ENCODE measurements at places on chromosomes 4 and X. TPM values are rescaled to one million over a fixed set of nuclear protein-coding genes. Genes with fewer than 3 reads are reported as not detected.

PRSS12 gene
- total RNA-seq = not detected

HS6ST2 gene
- total RNA-seq = 1.2 TPM

SMIM31 gene
- not detected for total RNA-seq

DNA sequence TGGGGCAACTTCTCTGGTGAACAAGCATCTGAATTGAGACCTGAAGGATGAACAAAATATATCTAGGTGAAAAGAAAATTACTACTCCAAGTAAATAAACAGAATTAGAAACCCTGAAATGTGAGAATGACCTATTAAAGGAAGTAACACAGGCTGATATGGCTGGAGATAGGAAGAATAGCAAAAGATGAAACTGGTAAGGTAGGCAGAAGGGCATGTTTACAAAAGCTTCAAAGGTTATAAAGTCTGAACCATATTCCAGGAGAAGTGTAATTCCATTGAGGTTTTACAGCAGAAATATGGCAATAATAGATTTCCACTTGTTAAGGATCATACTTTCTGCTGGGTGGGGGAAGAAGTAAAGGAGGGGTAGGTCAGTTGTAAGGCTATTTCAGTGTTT lies 452.0 kb downstream of the GBA3 start:
- no peaks in the 10 kb centered on the region for H3K27me3 ChIP-seq
- no peak for DNase-seq
- no peaks in the 10 kb centered on the region for H3K4me1 ChIP-seq
- H3K36me3 ChIP-seq = no peaks in the 10 kb centered on the region
- no peak overlapping the region for H3K4me3 ChIP-seq

DNA sequence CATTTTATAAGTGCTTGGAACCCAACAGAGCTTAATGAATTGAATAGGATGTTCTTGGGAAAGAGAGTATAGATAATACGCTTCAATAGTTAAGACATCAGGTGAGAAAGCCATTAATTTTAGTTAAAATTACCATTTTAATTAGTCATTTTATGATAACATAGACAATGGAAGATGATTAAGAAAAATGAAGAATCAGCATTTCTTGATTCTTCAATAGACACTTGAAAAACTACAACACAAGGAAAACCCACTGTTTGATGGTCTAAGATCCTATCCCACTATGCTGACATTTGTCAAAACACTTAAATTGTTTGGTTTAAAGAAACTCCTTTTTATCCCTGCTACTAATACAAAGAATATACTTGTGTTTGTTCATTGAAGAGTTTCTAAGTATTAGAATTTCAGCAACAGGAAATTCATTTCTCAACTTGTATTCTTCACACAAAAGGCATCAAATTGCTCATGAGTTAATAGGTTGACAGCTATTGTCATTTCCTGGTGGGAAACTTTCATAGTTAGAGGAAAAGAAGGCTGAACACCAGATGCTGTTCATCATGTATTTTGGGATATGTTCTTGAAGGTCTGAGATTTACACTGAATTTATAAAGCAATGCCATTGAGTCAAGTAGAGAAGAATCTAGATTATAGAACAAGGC lies 9.6 kb upstream of the CXCL2 start:
- H3K27me3 ChIP-seq = peaks cover 2% of the 10 kb centered on the region
- no peak for DNase-seq

GRCh38 chr4:124278477-124278876 lies 434.1 kb downstream of the ANKRD50 start:
- no peaks in the 10 kb centered on the region for H3K27me3 ChIP-seq
- H3K4me1 ChIP-seq = no peaks in the 10 kb centered on the region
- no peak overlapping the region for H3K4me3 ChIP-seq
- H3K36me3 ChIP-seq = no peaks in the 10 kb centered on the region

DNA sequence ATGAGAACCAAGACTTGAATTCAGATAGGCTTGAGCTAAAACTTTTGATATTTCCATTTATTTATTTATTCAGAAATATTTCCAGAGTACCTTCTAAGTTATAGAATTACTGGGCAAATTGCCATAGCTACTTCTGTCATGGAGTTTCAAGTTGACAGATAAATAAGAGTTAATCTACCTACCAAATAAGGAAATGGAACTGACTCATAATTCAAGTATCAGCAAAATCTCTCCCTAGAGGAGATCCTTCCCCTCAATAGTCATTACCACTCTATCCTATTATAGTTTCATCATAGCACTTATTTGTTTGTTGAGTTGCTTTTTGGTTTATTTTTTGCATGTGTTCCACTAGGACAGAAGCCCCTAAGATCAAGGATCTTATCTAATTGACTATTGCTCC lies 48.8 kb upstream of the CCSER1 start:
- H3K4me3 ChIP-seq = no peak overlapping the region
- no peak for DNase-seq
- H3K27me3 ChIP-seq = peaks cover 3% of the 10 kb centered on the region

- H3K36me3 ChIP-seq = peaks cover 39% of the 10 kb centered on the region
- peaks cover 18% of the 10 kb centered on the region for H3K4me1 ChIP-seq
- H3K4me3 ChIP-seq = no peak overlapping the region
- DNase-seq = no peak
- H3K27ac ChIP-seq = no peak overlapping the region
These were observed 47.9 kb downstream of the ATP8A1 start for GRCh38 chr4:42609051-42609450.

DNA sequence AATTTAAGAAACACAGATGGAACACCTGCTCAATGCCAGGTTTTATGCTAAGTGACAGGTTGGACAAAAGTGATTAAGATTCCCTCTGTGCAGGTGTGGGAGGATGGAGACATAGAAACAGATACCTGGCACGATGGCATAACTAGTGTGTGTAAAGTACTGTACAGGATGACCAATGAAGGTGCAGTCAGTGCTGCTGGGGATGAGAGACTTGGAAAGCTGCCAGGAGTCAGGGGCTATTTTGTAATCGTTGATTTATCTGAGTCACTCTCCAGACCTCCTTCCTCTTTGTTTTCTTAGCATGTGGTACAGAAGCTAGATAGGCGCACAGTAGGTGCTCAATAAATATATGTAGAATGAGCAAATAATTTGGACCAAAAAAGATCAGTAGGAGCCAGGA lies 58.2 kb downstream of the CWH43 start:
- no peak overlapping the region for H3K4me3 ChIP-seq
- DNase-seq = no peak
- H3K27me3 ChIP-seq = no peaks in the 10 kb centered on the region

DNA sequence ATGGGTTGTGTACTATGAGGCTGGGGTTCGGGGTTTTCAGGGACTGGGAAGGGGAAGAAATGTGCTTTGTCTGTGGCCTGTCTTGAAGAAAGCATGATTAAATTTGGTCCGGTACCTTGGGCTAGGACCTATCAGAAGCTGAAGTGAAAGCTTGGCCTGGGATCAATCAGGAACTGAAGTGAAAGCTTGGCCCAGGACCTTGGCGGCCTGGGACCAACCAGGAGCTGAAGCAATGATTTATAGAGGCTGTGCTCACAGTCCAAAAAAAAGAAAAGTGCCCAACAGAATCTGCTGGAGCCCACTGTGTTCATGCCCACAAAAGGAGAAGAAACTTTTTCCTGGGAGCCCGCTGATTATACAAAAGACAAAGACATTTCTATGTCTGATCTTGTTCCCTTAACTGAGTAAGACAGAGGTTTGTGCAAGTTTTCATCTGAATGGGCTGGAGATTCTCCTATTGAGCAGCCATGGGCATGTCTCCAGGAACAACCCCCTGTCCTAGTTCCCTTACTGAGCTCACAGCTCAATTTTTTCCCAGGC lies 1427.9 kb downstream of the FAM133A start:
- no peaks in the 10 kb centered on the region for H3K27me3 ChIP-seq
- no peak for DNase-seq
- no peaks in the 10 kb centered on the region for H3K4me1 ChIP-seq
- no peaks in the 10 kb centered on the region for H3K36me3 ChIP-seq
- H3K4me3 ChIP-seq = no peak overlapping the region

GRCh38 chr4:120472447-120473131 lies 405.9 kb upstream of the MAD2L1 start:
- H3K36me3 ChIP-seq = no peaks in the 10 kb centered on the region
- H3K27ac ChIP-seq = no peak overlapping the region
- no peak overlapping the region for H3K4me3 ChIP-seq

DNA sequence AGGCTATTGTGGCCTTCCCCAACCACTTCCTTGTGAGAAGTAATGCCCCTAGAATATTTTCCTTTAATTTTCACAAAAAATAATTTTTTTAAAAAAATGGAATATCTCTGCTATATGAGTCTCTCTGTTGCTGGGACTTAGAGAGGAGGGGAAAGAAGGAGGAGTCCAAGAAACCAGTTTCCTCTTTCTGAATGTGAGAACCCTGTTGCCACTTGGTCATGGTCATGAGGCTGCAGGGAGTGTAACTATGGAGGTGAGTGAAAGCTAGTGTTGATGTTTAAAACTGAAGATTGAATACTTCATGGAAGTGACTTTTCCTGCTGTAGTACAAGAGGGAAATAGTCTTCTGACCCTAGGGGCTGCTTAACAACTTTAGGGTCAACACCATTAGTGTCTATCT lies 20.4 kb downstream of the KIAA1210 start:
- H3K27me3 ChIP-seq = peaks cover 4% of the 10 kb centered on the region
- H3K27ac ChIP-seq = no peak overlapping the region
- no peak overlapping the region for H3K4me3 ChIP-seq
- H3K36me3 ChIP-seq = no peaks in the 10 kb centered on the region
- no peak for DNase-seq
- H3K4me1 ChIP-seq = no peaks in the 10 kb centered on the region

GRCh38 chrX:119475389-119476101 lies 7.3 kb downstream of the SLC25A5 start:
- DNase-seq = no peak
- H3K36me3 ChIP-seq = peaks cover 7% of the 10 kb centered on the region
- H3K27ac ChIP-seq = no peak overlapping the region
- no peak overlapping the region for H3K4me3 ChIP-seq
- H3K27me3 ChIP-seq = peaks cover 5% of the 10 kb centered on the region

GRCh38 chr4:108502356-108502755 lies 118.0 kb upstream of the RPL34 start:
- H3K27ac ChIP-seq = no peak overlapping the region
- H3K4me1 ChIP-seq = peaks cover 6% of the 10 kb centered on the region
- no peak overlapping the region for H3K4me3 ChIP-seq
- peaks cover 7% of the 10 kb centered on the region for H3K36me3 ChIP-seq
- no peak for DNase-seq

- no peaks in the 10 kb centered on the region for H3K4me1 ChIP-seq
- H3K36me3 ChIP-seq = no peaks in the 10 kb centered on the region
- no peak overlapping the region for H3K4me3 ChIP-seq
- no peaks in the 10 kb centered on the region for H3K27me3 ChIP-seq
- H3K27ac ChIP-seq = no peak overlapping the region
- no peak for DNase-seq
These were observed 745.6 kb upstream of the FAM241A start for GRCh38 chr4:111399623-111400022.

DNA sequence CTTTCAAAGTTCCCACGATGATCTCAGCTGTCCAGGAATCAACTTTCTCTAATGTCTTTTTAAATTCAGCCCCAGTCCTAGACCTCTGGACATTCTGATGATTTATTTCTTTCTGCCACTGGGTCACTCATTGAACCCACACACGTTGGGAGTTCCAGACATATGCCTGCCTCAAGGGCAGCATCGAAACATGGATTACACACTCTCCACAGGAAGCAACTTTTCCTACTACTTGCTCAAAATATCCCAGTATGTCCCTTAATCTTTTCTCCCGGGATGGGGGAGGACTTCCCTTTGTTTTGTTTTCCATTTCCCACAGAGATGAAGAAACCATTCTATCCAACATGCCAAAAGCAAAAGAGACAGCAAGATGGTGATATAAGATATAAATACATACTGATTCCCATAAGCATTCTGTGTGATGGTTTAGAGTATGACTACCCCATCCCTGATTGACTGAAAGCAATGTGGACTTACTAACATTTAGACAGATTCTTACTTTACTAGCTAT lies 79.8 kb upstream of the PPARGC1A start:
- H3K4me1 ChIP-seq = no peaks in the 10 kb centered on the region
- no peak overlapping the region for H3K27ac ChIP-seq
- no peak overlapping the region for H3K4me3 ChIP-seq
- no peak for DNase-seq

DNA sequence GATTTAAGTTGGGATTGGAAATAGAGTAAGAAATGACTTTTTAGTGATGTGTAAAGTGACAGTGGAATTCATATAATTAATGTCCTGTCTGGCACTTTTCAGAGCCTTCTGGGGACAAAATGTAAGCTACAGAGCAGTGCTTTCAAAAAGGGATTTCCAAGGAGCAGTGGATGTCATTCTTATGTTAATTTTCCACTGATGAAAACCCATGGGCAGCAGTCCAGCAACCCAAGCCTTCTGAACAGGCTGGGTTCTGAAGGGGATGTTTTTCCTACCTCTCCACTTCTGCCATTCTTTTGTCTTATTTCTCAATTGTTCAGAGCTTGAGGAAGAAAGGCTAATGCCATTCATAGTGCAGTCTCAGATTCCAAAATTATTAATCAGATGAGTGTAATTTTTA lies 717.6 kb upstream of the HS3ST1 start:
- no peaks in the 10 kb centered on the region for H3K27me3 ChIP-seq
- no peaks in the 10 kb centered on the region for H3K4me1 ChIP-seq
- H3K4me3 ChIP-seq = no peak overlapping the region
- no peak overlapping the region for H3K27ac ChIP-seq

DNA sequence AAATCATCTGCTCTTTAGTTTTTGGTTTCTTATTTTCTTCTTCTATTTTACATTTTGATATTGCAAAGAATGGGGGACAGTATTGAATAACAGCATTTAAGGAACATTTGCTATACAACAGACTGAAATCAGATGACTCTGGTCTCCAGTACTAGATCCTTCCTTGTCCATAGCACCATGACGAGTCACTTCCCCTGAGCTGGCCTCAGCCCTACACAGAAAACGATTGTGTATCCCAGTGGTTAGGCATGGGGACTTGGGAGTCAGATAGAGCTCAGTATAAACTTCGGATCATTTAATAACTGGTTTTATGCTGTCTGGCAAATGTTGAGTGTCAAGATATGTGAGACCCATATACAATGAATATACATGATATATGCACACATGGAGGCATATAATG lies 44.7 kb upstream of the BEX4 start:
- no peaks in the 10 kb centered on the region for H3K36me3 ChIP-seq
- no peak for DNase-seq
- no peaks in the 10 kb centered on the region for H3K27me3 ChIP-seq
- H3K4me3 ChIP-seq = no peak overlapping the region
- H3K27ac ChIP-seq = no peak overlapping the region
- H3K4me1 ChIP-seq = no peaks in the 10 kb centered on the region

- H3K27ac ChIP-seq = no peak overlapping the region
- no peaks in the 10 kb centered on the region for H3K27me3 ChIP-seq
- H3K4me1 ChIP-seq = peaks cover 10% of the 10 kb centered on the region
- DNase-seq = peak; percentile 50
- H3K36me3 ChIP-seq = peaks cover 63% of the 10 kb centered on the region
- H3K4me3 ChIP-seq = no peak overlapping the region
These were observed 80.8 kb upstream of the TLR2 start for GRCh38 chr4:153603258-153603657.

DNA sequence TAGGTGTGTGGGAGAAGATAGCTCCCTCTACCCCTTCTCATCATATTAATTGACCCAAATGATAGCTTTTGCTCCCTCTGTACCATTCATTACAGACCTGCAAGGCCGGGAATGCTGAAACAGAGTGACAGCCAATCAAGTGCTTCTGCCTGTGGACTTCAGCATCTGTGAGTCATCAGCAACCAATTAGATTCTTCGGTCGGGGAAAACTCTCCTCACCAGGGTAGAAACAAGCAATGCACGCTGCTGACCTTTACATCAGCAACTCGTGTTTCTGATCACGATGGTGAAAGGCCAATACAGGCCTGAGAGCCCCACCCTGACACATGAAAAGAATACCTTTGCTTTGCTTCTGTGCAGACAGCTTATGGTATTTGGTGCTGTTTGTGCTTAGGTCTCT lies 347.2 kb upstream of the DDX53 start:
- H3K4me3 ChIP-seq = no peak overlapping the region
- H3K36me3 ChIP-seq = no peaks in the 10 kb centered on the region
- DNase-seq = no peak
- no peak overlapping the region for H3K27ac ChIP-seq
- no peaks in the 10 kb centered on the region for H3K4me1 ChIP-seq
